ENCODE measurements at places on chromosomes 11 and 22. TPM values are rescaled to one million over a fixed set of nuclear protein-coding genes. Genes with fewer than 3 reads are reported as not detected.

DNA sequence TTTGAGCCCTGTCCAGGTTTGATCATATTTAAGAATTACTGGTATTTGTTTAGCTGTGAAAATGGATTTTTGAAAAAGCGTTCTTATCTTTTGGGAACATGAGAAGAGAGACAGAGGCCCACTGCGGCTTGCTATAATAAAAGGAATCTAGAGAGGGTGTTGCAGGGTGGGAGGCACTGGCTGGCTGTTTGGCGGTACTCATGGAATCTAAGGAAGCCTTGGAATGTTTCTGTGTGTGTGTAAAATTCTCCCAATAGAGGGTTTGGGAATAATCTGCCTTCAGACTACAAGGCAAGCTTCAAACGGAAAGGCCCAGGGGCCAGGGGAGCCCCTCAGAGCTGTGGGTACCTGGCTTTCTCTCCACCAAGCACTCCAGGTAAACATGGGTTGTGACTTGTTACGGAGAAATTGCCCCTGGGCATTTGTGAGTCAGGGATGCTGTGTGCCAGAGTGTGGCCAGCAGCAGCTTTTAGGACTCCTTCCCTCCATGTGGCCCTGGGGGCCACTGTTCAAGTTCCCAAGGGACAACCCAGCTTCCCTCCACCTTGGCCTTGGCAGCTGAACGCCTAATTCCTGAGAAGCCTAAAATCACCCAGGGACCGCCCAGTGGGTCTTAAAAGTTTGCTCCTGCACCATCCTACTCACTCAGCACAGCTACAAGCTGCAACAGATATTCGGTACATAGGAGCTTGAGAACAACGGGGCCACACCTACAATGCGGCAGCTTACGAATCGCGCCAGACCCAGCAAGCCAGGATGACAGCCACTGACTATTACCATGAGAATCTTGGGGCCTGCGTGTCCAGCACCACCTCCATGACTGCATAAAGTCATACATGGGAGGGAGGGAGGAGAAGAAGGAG lies 14.1 kb upstream of the SYT8 start:
- DNase-seq, result no peak

GRCh38 chr11:9120664-9121468 lies 29.5 kb upstream of the SCUBE2 start:
- no peak for DNase-seq

- no peak for DNase-seq
Observed at GRCh38 chr11:67463680-67464410, 5.2 kb downstream of the TMEM134 start.

DNA sequence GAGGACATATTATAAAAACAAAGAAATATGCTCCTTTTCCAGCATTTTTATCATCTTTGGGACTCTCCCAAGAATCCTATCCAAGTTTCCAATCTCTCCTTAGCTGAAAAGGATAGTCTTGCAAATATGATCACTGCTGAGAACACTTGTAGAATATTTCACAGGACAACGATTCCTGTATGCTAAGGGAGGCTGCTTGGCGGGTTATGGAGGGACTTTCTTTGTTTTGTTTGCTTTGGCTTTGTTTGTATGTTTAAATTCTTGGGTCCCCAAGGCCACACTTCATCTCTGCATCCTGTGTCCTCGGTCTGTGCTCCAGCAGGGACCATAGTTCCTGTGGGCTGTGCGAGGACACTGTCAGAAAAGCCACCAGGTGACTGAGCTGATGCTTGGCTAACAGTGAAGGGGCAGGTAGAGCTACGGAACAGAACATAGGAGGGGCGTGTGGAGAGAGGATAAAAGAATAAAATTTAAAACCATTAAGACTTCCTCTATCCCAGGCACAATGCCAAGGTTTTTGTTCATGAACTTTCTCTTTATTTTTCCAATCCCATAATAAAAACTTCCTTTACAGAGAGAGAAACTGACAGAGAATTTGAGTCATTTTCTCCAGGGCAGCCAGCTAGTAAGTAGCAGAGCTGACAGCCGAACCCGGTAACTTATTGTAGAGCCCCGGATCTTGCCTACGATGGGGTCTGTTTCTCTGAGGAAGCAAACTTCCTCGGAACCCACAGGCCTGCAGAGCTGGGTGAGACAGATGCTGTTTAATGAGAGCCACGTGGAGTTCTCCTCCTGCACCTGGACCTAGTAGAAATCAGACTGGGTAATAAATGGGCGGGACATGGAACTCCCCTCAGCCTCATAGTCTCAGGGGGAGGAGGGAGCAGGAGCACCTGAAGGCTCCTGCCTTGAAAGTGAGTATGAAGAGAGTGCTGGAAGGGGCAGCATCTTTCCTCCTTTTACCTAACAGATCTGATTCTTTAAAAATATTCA lies at the start of gene IZUMO1R:
Gene IZUMO1R (plus strand): TSS at position 615 of the 993 bp plus-strand sequence. CDS start 1,057 bp downstream, outside the sequence.
- DNase-seq, result peak; percentile 18

- DNase-seq, result no peak
Observed at GRCh38 chr22:38082986-38083710, 836 bp downstream of the SLC16A8 start.

GRCh38 chr11:65416841-65417701 lies 5.5 kb upstream of the NEAT1 start:
- DNase-seq, result peak; percentile 26

The WNT11 gene
- 0.03 TPM for polyA plus RNA-seq

Measured in endothelial cell of umbilical vein (primary cell).